Common myeloid progenitor, CD34-positive (primary cell): ENCODE measurements at places on chromosomes 2 and 18.

DNA sequence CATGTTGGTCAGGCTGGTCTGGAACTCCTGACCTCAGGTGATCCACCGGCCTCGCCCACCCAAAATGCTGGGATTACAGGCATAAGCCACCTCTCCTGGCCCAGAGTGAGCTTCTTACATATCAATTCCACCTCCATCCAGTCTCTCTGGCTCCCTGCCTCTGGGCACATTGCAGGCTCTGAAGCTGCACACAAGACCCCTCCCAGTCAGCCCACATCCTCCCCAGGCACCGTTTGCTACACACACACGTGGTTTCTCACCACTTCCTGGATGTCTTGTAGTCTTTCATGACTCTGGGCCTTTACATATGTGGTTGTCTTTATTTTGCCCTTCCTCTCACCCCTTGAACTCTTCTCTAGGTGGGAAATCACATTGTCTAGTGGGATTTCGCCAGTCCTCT, 64.0 kb upstream of the CABLES1 start:
- peak; percentile 84 for DNase-seq

DNA sequence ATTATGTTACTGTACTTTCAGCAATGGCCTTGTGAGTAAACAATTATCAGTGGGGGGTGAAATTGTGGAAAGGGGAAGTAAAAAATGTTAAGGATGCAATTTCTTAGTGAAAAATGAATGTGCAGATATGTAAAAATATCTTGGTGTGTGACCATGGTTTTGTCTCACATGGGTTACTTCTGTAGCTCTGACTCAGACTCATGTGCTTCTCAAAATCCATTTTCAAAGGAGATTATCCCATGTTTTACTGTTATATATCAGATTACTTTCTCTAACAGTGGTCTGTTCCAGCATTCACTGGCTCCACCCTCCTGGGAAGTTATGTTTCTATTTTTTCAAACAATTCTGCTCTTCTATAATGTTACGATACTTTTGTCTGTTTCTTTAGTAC, 298.2 kb upstream of the COL3A1 start:
- no peak for DNase-seq

DNA sequence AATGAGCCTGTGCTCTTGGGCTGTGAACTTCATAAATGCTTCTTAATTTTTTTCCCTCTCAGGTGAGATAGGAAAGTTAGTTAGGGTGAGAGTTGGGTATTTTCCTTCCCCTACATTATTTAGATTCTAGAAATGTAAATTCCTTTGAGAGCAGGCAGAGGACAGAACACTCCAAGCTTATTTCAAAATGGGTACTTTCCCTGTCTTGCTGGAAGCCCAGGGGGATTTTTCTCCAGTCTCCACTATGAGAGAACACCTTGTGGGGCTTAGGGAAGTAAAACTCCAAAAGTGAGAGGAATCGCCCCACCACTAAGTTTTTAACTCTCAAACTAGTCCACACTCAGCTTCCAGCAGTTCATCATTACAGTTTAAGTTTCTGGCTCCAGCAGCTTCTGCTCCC, 253.2 kb upstream of the CTAGE1 start:
- DNase-seq, result no peak

DNA sequence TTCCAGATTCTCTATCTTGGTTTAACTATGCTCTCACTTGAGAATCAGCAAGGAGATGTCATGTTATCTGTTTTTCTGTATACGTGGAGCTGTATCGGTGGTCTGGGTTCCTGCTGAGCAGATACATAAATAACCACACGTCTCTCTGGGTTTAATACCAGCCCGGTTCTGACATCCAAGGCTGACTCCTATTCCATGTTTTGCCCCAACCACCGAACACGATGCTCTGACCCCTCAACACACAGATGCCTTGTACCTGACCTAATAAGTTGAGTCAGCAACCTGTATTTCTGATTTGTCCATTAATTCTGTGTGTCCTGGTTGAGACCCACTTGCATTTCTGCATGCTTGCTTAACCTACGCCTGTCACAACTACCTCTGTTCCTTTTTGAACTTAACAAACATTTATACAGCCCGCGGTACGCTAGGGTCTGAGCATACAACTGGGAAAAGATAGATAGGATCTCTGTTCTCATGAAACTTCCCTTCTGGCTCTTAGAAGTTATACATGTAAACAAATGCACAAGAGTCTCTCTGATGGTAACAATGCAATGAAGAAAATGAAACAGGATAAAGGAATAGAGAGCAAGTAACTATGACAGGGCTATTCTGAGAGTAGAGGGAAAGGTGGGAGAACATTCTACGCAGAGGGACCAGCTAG, 480.4 kb downstream of the PARD3B start:
- DNase-seq, result peak; percentile 11

DNA sequence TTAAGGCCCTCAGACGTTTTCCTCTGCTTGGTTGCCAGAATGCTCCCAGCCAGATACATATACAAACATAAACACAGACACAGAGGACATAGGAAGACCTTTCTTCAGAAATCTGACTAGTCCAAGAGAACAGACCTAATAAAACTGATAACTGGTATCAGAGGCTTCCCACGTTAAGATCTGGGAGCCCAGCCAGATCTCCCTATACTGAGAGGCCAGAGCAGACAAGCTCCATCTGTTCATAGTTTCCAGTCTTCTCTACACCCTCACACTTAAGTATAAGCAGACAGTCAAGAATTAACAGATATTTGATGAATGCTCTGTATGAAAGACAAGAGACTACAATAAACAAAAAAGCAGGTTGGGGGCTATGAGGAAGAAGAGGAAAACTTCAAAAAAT, 240.5 kb upstream of the CHAC2 start:
- no peak for DNase-seq

- no peak for DNase-seq
These were observed 84.3 kb downstream of the TNS1 start for GRCh38 chr2:217918308-217919024.

DNA sequence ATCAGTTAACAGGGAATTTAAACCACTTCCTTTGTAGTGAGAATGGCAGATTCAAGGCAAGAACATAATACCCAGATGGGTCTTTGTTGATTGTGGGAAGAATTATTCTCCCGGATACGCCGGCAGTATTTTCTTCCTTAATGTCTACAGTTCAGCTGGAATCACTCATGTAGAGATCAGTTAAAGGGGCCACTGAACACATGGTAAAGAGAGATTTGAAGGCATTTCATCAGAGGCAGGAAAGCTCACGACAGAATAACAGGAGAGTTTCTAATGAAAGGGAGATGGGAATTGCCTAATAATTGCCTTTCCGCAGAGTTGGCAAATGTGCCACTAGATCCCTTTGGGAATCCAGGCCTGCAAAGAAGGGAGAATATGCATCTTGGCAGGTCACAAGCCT, 327.7 kb upstream of the ZNF804A start:
- no peak for DNase-seq

DNA sequence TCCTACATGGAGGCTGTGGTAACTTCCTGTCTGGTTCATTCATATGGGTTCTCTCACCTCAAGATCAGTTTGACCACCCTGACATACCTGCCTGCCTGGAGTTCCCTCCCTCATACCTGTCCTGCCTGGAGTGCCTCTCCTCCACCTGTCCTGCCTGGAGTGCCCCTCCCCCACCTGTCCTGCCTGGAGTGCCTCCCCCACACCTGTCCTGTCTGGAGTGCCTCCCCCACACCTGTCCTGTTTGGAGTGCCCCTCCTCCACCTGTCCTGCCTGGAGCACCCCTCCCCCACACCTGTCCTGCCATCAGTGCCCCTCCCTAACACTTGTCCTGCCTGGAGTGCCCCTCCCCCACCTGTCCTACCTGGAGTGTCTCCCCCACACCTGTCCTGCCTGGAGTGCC, 461.9 kb downstream of the PTPRM start:
- no peak for DNase-seq

- DNase-seq, result no peak
These were observed 31.2 kb upstream of the NXPH2 start for GRCh38 chr2:138811431-138811830.

GRCh38 chr2:143157001-143157400, 27.8 kb downstream of the ARHGAP15 start:
- DNase-seq, result no peak

- DNase-seq, result no peak
These were observed 92.9 kb downstream of the DTNA start for GRCh38 chr18:34802959-34803358.

GRCh38 chr18:57461652-57462269, 26.6 kb downstream of the ONECUT2 start:
- DNase-seq, result no peak

DNA sequence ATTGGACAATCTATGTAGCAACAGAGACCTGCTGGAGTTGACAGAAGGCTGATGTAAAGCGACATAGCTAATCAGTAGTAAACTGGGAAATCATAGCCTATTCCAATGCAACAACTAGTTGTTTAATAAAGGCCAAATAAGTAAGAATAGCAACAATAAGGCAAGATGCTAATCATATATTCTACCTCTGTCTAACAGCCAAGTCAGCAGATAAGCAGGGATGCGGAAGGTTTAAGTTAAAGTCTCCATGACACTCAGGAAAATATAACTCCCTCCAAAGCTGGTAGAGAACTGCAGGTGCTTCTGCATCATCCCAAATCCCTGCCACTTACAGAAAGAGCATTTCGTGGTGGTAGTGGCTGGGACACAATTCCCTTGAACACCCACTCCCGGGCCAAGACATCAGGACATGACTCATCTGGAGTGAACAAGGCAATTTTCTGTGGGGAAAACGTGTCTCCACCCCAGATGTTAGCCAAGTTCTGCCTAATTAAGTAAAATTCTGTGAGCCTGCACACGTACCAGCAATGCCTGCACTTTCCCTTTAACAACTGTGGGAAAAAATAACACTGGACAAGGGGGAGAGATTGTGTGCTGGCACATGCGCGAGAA, 413.6 kb upstream of the ID2 start:
- DNase-seq, result no peak

DNA sequence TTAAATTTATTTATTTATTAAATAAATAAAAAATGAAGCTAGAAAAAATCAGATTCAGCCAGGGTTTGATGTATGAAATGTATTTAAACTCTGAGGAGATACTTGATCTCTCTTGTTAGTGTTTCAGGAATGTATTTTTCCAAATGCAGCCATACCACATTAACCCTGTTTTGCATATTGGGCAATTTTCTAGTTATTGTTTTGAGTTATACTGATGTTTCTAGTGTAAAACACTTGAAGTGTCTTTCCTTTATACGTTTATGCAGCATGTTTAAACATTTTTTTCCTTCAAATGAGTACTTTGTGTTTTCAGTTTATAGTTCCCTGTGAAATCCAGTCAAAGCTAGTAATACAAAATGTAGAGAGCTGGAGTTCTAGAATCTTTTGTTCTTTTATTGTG, 69.9 kb downstream of the WDR7 start:
- DNase-seq, result no peak

- peak; percentile 10 for DNase-seq
These were observed 123.7 kb downstream of the COL6A3 start for GRCh38 chr2:237290261-237290660.
